ENCODE measurements at places on chromosomes 7 and 10.

- no peak for DNase-seq
Observed at GRCh38 chr10:1609648-1609970, 127.7 kb downstream of the ADARB2 start.

DNA sequence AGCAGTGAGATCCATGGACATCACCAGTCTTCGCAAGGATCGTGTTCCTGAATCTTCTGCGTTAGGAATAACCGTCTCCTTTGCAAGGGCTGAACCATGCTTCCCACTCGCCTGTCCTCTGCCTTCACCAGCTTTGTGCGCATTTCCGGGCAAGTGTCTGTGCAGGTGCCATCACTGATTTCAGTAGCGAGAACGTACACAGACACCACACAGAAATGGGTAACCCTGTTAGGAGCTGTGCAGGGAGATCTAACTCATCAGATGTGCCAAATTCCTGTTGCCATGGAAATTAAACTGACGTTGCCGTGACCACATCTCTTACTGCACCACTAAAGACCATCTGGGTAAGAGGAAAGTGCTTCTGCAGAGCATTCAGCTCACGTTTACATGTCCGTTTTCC lies 146.3 kb downstream of the DIP2C start:
- no peak for DNase-seq

DNA sequence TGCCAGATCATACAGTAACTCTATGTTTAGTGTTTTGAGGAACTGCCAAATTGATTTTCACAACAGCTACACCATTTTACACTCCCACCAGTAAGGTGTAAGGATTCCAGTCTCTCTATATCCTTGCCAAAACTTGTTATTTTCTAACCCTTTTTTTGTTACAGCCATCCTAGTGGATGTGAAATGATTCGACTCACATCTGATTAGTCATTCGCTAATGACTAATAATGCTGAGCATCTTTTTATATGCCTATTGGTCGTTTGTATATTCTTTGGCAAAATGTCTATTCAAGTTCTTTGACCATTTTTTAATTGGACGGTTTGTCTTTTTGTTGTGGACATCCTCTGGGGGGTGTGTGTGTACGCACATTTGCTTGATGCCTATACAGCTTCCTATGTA lies 142.8 kb downstream of the DGKB start:
- DNase-seq = no peak

- no peak for DNase-seq
Observed at GRCh38 chr7:112411186-112411795, 39.0 kb upstream of the IFRD1 start.

DNA sequence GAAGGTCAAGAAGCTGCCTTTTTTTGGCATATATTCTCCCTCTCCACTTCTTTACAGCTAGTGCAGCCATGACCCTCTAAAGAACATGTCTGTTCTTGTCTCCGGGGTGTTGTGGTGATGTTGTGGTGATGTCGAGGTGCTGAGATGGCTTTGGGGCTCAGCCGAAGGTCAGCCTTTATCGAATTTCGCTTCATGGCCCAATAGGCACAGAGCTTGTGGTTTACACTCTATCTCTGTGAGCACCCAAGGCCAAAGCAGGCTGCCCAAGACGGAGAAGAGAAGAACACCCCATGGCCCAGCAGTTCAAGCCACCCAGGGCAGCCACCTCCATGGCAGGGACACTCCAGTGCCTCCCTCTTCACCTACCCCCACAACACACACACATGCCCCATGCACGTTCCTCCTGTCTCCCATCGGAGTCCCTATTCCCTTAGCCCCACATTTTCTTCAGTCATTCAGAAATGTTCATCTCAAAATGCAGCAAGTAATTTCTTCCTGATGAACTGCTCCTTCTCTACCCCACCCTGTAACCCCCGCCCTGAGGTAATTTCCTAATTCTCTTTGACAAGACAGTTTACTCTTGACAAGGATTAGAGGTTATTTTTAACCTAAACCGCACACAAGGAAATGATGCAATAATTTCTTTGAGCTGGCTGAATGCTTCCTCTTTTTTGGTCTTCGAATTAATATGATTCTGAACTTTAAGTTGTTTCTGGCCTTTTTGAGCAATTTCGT lies 18.6 kb upstream of the ADRB1 start:
- DNase-seq = no peak

DNA sequence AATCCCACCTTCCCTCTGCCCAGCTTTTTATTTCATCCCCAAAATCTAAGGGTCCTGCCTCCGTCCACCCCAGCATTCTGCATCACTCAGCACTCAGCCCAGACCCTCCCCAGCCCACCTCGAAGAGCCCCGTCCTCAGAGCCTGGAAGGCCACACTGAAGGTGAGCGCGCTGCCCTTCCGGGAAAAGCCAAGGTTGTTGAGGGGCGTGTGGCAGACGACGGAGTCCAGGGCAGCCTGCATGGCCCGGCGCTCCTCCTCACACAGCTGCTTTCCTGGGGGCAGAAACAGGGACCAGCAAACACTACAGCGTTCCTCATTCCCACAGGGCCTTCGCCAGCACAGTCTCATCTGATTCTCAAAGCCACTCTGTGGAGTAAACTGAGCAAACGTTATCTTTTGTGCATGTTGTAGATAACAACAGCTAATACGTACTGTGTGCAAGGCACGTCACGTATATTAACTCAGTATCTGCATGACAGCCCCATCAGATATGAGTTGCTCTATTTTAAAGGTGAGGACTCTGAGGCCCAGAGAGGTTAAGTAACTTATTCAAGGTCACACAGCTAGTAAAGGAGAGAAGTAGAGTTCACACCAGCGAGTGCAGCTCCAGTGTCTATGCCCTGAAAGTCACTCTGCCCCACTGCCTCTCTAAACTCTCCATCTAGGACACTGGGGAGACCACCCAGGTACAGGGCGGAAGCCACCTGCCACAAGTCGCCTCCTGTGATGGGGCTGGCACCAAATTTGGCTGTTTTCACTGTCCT lies 2.8 kb downstream of the TRAPPC14 start:
- no peak for DNase-seq
